Activated T-cell treated with anti-CD3 and anti-CD28 coated beads for 4 hours (primary cell): ENCODE measurements at places on chromosomes 5 and 9.

GRCh38 chr5:175494264-175495183 lies 16.2 kb downstream of the SFXN1 start:
- DNase-seq, result no peak

DNA sequence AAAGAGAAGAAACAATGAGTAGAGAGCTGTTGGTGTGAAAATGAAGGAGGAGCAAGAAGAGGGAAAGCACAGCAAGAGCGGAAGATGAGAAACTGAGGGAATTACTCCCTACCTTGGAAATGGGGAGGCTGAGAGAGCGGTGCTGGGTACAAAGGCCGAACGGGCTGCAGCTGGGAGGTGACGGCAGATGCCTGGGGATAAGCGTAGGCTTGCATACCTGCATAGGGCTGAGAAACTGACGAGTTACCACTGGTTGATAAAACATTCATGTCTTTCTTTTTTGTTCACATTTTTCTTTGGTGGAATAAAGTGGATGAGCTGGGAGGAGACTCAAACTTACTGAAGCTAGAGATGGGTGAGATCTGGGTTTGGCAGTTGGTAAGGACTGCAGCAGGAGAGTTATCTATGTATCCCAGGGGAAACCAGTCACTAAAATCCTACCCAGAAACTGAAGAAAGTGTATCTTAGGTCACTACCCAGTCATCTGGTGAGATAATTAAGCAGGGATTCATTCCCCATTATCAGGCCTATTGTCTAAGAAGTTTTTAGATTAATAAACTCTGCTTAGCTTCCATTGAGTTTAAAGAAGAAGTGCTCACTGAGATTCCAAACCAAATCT lies 34.8 kb downstream of the FKBP15 start:
- DNase-seq, result no peak

DNA sequence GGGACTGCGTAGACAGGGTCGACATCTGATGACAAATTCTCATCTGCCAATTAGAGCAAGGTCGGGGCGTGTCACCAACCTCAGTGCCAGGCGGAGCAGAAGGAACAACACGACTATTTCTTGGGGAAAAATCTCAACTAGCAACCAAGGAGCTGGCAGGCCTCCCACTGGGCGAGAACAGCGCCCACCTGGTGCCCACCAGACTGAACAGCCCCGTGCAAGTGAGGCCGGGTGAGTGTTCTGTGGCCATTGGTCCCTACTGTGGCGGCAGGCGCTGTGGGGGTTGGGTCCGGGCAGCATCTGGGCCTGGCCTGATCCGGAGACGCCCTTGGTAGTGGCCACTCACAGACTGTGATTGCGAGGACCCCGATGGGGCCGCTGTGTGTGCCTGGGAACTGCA lies 11.5 kb downstream of the NOTCH1 start:
- DNase-seq, result no peak

GRCh38 chr5:93594591-93595419 lies 11.8 kb downstream of the NR2F1 start:
- no peak for DNase-seq

GRCh38 chr9:92432350-92432749 lies 8.1 kb upstream of the OMD start:
- no peak for DNase-seq

DNA sequence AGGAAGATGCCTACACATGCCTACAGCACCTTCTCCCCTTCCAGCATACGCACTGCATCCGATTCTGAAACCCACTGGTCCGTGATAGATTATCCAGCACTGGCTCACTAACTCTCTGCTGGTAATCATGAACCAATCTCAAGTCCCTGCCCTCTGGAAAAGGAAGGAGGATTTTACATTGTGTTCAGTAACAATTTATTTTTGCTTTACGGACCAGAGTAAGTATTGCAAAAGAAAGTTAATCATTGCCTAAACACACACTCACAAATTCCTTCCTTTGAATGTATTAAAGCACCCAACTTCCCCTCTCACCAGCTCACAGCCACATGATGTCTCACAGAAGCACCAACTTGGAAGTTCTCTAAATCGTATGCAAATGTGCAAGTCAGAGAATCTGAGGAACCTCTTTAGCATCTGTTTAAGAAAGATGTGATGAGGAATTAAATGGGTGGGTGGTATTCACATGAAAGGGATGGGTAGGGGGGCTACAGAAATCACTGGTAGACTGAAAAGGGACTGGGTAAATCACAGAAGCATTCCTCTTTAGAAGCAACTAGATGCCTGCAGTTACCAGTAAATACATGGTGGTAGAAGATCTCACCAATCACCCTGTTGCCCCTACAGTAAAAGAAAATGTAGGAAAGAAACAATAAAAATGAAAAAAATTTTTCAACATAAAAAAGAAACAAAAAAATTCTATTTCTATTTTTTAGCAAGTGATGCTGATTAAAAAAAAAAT lies 8.4 kb downstream of the GNAQ start:
- DNase-seq, result no peak

GRCh38 chr5:39863926-39864552 lies 439.3 kb upstream of the DAB2 start:
- no peak for DNase-seq

DNA sequence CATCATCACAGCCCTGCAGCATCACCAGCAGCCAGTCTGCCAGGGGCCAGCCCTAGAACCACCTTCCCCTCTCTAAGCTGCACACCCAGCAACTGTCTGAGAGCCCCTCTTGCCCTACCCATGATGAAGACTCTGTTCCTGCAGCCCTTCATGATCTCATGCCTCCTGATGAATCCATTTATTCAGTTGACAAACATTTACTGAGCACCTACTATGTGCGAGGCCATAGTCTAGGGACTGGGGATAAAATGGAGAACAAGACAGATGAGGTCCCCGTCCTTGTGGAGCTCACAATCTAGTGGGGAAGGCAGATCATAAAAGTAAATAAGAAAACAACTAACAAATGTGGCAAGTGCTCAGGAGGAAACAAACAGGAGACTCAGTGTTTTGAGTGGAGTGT lies 96.3 kb downstream of the PCDH1 start:
- no peak for DNase-seq

DNA sequence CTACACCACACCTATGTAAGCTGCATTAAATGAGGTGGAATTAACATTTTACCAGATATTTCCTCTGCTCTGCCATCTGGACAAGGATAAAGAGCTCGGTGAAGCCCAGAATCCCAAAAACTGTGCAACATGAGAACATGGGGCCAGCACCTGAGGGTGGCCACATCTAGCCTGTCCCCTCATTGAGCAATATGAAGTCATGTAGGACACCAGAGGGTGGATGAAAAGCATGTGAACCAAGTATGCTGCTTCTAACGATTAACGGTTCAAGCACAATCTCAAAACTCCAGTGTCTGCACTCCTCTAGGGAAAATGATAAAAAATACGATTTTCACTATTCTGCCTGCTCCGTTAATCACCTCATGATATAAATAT lies 545.8 kb downstream of the EBF1 start:
- no peak for DNase-seq

- no peak for DNase-seq
These were observed 33.5 kb downstream of the PRKACG start for GRCh38 chr9:68980341-68980914.

GRCh38 chr5:144395704-144396103 lies 225.0 kb downstream of the KCTD16 start:
- no peak for DNase-seq

- DNase-seq, result no peak
These were observed 227.4 kb downstream of the NR3C1 start for GRCh38 chr5:143176048-143176447.

GRCh38 chr5:68460147-68460798 lies 244.7 kb downstream of the PIK3R1 start:
- peak; percentile 47 for DNase-seq

- DNase-seq, result no peak
These were observed 28.7 kb upstream of the UBAC1 start for GRCh38 chr9:135989722-135990467.

DNA sequence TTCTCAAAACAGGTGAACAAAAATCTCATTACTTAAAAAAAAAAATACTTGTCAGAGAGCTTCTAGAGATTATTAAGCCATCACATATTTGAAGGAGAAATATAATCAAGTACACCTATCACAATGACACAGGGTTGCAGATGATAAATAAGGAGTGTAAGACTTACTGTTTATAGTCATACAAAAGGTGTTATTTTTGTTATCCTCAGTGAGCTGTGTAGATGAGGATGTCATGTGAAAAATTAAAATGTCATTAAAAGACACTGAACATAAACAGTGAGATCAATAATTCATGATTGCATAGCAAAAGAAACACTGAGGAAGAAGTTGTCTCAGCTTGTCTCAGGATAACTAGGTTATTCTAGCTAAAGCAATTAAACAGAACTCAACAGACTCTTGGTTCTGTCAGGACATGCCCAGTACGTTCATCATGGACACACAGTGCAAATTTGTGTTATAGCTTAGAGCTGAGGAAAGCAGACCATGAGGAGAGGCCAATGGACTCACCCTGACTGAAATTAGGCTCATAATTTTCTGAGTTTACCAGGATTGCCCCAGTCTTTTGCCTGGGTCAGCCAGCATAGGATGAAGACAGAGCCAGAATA lies 1162.6 kb upstream of the C9orf72 start:
- DNase-seq, result no peak

- no peak for DNase-seq
These were observed 25.4 kb downstream of the CCT5 start for GRCh38 chr5:10275460-10275859.

DNA sequence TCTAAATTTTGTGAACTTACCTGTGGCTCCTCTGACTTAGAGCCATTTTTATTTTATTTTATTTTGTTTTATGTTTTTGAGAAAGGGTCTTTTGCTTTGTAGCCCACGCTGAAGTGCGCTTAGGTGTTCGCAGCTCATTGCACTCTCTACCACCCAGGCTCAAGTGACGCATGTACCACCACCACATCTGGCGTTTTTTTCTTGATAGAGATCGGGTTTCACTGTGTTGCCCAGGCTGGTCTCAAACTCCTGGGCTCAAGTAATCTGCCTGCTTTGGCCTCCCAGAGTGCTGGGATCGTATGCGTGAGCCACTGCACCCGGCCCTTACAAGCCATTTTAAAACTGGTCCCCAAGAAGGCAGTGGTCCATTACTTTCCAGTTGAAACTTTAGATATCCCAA lies 18.5 kb downstream of the MATR3 start:
- DNase-seq, result no peak

DNA sequence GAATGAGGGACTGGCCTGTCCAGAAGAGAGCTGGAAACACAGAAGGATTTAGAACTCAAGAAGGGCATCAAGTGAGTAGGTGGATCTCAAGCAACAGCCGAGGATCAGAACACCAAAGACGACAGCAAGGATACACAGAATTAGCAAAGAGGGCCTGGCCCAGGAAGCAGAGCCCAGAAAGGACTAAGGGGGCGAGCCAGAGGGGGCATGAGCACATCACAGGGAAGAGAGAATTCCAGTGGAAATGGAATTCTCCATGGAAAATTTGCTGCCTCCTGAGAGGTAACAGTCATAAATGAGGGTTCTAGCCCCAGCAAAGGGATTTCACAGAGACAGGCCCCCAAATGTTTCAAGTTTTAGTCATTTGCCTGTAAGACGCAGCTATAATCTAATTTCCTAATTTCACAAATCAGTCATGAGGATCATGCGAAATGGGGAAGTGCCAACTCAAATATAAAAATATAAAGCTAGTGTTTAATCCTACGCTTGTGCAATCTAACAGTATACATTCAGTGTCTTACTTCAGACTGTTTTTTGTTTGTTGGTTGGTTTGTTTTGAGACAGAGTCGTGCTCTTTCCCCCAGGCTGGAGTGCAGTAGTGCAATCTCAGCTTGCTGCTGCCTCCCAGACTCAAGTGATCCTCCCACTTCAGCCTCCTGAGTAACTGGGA lies 46.7 kb downstream of the FNBP1 start:
- no peak for DNase-seq

DNA sequence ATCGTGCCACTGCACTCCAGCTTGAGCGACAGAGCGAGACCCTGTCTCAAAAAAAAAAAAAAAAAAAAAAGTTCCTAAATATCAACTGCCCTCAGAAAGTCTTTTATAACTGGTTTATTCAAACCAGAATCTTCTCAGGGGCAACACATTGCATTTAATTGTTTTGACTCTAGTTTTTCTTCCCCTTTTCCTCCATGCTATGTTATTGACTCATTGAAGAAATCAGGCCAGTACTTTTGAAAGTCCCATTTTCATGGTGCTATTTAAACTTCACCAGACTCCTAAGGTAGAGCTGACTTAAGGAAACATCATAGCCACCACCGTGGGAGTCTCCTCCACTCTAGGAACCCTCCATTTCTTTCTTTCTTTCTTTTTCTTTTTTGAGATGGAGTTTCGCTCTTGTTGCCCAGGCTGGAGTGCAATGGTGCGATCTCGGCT lies 83.1 kb upstream of the IL6ST start:
- DNase-seq, result no peak

GRCh38 chr5:88279584-88279983 lies 10.9 kb upstream of the TMEM161B start:
- no peak for DNase-seq

DNA sequence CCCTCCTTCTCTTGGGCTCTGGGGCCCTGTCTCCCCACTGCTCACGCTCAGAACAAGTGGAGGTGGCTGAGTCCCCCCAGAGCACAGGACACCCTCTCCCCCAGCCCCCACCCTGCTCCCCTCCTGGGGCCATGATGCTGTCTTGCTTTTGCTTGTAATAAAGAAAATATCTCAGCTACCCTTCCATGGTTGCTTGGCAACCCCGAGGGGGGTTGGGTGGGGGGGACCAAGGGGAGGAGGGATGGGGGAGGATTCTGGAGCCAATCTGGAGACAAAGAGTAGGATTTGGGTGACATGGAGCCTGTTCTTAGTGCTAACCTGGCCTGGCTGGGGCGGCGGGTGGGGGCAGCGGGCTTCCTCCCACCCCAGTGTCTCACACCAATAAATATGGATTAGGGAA lies 16.1 kb upstream of the CERCAM start:
- no peak for DNase-seq

- no peak for DNase-seq
These were observed 276.6 kb downstream of the GADD45G start for GRCh38 chr9:89881431-89881830.

- DNase-seq, result no peak
These were observed 414.2 kb downstream of the TAF11L14 start for GRCh38 chr5:18048449-18048848.

DNA sequence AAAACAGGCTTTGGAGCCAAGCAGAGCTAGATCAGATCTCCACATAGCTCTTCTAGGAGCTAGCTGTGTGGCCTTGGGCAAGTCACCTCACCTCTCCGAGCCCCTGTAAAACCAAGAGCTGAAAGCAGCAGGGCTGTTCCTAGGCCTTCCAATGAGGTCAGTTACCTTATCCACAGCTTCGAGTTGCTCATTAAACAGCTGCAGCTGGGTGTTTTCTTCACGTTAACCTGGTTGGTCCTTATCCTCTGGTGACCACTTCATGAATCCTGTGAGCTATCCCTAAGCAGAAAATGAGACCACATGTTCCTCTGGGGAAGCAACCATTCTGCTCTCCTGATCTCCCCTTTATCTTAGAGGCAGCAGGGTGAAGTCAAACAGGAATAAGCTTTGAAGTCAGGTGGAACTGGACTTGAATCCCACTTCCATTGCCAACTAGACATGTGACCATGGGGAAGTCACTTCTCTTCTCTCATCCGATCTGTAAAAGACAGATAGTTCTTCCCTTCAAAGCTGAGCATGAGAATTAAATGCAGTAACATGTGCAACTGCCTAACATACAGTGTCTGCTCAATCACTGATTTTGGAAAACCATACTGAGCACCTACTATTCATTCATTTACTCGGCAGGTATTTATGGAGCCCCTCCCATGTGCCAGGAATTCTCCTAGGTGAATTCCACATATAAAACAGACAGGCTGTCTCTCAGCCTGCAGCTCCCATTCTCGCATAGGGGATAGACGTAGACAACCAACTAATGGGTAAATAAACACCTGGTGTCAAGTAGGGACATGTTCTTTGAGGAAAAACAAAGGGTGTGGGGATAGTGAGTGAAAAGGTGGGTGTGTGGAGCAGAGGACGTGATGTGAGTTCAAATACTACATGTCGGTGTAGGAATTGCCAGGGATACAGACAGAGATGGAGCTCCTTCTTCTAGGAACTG lies 111.7 kb upstream of the BOD1 start:
- DNase-seq, result no peak
